ENCODE measurements at places on chromosomes 1 and 21.

GRCh38 chr21:42218836-42219605, at the start of gene ABCG1:
Gene ABCG1, plus strand, starts transcription at chr21:42219140. Its CDS starts 123 bp downstream, at chr21:42219263.
- no peak for DNase-seq

GRCh38 chr1:37035796-37036666, 1.7 kb upstream of the GRIK3 start:
- DNase-seq, result no peak

GRCh38 chr1:154574716-154575115, 7.1 kb downstream of the CHRNB2 start:
- DNase-seq, result peak; percentile 81

- no peak for DNase-seq
These were observed 192.2 kb downstream of the PRDM2 start for GRCh38 chr1:13892198-13892597.

GRCh38 chr1:41864471-41865040, 54.2 kb downstream of the HIVEP3 start:
- no peak for DNase-seq

GRCh38 chr1:186900539-186901237, 71.9 kb downstream of the PLA2G4A start:
- DNase-seq, result no peak

DNA sequence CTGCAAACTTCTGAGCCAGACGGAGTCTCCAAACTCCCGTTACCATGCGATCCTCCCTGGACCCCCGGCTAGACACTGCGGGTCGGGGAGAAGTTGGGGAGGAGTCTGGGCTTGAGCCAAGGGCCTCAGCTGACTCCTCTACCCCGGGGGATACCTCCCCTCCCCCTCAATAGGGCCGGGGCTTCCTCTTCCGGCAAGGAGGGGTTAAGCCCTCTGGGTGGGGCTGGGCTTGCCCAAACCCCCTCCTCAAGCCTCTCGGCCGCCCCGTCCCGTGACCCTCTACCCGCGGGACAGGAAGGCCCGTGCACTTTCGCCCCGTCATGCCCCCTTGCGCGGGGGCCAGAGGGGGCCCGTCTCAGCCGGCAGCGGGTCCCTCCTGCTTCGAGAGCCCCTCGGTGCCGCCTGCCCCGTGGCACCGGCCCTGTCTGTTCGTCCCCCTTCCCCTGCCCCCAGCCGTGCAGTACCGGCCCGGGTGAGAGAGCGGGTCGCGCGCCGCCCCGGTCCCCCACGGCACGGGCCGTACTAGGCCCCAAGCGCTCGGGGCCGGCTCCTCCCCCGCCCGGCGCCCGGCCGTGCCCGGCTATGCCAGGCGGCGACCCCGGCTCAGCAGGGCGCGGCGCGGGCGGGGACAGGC, 652 bp downstream of the ARL8A start:
- no peak for DNase-seq

- peak; percentile 60 for DNase-seq
These were observed 14.7 kb downstream of the JUN start for GRCh38 chr1:58768971-58769808.

GRCh38 chr1:195756109-195756508, 852.1 kb downstream of the KCNT2 start:
- no peak for DNase-seq

GRCh38 chr1:224407571-224408293, 26.9 kb downstream of the WDR26 start:
- DNase-seq, result no peak

DNA sequence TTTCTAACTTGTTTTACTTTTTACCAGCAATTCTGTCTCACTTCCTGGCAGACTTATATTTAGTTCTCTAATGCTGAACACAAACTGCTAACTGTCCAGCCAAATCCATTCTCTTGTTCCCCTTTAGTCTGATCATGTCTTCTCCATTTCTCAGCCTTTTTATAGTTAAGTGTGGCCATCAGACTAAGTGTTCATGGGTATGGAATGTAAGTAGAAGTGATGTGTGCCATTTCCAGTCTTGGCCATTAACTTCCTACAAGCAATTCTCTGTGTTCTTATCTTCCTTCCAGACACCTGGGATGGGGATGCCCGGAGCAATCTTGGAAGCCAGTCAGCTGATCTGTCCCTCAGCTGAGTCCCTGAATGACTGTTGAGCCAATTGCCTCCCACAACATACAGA, 165.8 kb downstream of the ST6GALNAC3 start:
- no peak for DNase-seq

DNA sequence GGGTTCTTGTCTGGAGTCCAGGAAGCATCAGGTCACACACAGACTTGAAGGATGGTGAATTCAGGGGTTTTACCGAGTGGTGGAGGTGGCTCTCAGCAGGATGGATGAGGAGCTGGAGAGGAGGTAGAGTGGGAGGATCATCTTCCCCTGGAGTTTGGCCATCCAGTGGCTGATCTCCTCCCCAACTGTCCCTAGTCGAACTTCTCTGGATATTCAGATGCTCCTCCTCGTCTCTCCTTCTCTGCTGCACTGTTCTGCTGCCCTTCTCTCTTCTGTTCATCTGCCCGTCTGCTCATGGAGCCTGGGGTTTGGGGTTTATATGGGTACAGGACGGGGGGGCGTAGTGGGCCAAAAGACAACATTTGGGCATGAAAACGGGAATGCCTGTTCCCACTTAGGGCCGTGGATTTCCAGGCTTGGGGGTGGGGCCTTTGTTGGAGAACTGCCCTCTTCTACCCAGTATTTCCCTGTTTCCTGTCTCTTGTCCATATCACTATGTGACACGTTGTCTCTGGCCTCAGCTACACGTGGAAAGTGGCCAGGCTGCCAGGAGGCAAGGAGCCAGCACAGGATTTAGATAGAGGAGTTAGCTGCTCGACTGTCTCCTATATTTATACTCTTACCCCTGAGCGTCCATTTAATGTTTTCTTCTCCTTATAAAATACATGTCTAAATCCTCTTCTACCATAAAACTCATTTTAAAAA, 76.7 kb downstream of the SIPA1L2 start:
- DNase-seq, result no peak

DNA sequence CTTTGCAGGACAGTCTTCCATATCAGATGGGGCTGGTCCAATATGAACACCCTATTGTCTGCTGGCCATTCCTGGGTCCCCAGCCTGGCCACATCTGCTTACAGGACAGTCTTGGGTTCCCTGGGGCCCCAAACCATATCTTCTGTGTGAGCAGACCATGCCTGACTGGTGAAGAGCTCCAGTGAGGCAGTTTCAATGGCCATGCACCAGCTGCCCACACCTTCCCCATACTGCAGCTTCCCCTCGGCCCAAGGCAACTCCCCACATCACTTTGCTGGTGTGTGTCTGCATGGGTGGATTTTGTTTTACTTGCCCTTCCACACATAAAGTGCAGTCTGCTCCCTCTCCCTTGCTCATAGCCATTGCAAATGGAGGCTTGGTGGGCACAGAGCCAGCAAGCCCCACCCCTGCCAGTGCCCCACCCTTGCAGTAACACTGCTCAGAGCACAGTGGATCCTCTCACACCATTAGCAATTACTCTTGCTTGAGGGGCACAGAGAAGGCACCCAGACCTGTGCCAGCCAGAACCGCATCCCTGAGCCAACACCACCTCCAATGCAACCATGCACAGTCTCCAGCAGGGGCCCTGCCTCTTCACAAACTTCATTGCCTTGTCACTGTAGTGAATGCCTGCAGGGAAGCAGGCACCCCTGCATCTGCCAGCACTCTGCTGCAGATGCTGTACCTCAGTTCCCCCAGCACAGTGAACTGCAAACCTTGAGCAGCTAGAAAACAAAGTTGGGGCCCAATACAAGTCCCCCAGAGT, 474.5 kb upstream of the BEND5 start:
- no peak for DNase-seq

- DNase-seq, result no peak
These were observed at the start of gene MEF2D for GRCh38 chr1:156500543-156500792. Gene MEF2D, minus strand, starts transcription at chr1:156500775. Its CDS starts 17,483 bp downstream, at chr1:156483292.

- no peak for DNase-seq
These were observed 42.5 kb upstream of the CSF3R start for GRCh38 chr1:36525166-36525565.

- no peak for DNase-seq
These were observed 20.0 kb downstream of the RIPPLY3 start for GRCh38 chr21:37026499-37026898.

GRCh38 chr1:153583976-153584375, 18.3 kb upstream of the S100A2 start:
- DNase-seq, result no peak

GRCh38 chr1:67619080-67619479, 65.9 kb upstream of the GADD45A start:
- DNase-seq, result no peak

- DNase-seq, result no peak
These were observed 556.1 kb downstream of the RWDD3 start for GRCh38 chr1:95790136-95790535.

- DNase-seq, result no peak
These were observed 83.4 kb downstream of the ASH1L start for GRCh38 chr1:155479205-155479604.

GRCh38 chr1:20344738-20345137, 54.1 kb downstream of the VWA5B1 start:
- DNase-seq, result no peak

DNA sequence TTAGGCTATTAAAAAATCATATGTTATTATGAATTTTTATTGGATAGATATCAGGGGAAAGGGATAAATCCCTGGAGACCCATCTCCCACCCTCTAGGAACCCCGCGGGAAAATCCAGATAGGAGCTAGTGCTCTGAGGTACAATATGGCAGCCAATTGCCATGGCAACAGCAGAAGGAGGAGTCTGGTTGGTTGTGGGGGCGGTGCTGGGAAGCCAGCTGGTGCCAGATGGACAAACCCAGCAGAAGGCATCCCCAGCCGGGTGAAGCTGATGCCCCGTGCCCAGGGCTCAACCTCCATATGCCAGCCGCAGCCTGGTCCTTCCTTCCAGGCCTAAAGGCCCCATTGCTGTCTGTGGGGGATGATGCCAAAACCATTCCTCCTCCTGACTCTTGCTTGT, 38.3 kb downstream of the RHBG start:
- DNase-seq, result peak; percentile 99

DNA sequence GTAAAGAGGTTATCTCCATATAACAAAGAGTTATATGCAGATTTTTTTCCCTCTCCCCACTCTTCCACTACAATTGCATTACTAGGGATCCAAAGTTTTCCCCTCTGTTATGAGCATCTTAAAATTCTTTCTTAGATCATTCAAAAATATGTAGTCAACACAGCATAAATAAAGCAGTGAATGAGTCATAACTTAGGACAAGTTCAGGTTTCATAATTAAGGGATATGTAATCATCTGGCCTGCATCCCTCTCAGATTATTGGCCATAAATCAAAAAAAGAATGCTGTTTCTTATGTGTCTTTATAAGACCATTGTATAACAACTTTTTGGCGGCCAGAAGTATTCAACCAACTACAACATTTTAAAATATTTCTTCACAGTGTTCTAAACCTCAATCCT, 1526.1 kb downstream of the KCNT2 start:
- DNase-seq, result no peak

DNA sequence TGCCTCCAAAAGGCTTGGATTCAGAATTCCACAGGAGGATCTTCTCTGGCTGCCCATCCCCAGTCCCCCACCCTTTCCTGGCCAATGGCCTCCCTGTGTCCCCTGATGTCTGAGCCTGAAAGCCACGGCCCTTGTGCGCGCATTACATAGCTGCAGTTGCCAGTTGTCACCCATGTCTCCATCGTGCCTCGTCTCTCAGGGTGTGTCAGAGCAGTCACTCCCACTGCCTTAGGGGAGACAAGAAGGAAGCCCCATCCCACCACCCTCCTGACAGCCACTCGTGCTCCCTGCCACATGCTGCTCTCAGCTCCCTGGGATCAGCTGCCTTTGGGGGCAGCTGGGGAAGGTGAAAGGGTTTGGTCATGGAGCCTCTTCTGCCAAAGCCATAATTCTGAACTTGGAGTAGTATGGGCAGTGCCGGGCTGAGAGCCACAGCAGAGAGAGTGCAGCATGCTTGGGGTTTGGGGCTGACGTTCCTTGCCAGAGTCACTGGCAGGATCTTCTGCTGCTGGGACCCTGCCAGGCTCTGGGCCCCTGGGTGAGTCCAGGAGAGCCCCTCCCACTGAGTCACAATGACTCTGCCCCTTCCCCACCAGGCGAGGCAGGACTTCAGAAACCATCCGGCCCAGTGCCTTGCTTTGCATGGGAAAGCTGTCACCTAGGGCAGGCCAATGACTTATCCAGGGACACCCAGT, 285.9 kb upstream of the VAMP3 start:
- DNase-seq, result no peak

DNA sequence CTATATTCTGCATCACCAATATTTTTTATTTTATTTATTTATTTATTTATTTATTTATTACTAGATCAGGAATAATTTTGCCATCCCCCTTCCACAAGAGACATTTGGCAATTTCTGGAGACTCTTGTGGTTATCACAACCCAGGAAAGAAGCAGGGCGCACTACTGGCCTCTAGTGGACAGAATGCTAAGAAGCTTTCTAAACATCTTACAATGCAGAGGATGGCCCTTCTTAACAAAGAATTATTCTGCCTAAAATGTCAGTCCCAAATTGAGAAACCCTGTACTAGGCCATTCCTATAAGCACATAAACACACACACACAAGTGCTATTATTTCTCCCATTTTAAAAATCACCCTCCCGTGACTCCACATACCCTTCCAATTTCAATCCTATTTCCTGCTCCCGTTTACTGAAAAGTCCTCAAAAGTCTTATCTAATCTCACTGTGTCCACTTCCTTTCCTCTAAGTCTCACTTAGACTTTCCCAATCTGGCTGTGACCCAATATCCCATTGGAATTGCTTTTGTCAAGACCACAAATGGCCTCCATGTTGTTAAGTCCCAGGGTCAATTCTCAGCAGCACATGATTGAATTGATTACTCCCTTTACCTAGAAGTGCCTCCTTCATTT, 43.7 kb upstream of the RNF11 start:
- peak; percentile 60 for DNase-seq

DNA sequence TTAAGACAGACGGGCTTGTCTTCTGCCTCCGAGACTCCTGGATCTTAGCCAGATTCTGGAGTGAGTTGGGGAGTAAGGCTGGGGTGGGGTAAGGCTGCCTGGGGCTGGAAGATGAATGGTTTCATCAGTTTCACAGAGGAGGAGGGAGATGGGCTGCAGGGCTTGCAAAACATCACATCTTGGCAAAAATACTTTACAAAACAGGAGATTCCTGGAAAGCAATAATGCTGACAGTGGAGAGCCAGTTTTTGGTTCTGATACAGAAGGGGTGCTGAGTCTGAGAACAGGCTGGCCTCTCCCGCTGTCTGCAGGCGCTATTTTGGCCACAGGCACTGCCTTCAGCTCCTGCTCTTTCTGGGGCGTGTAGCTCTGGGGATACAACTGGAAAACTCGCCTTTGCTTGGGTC, 83.4 kb upstream of the KCNE2 start:
- no peak for DNase-seq

GRCh38 chr1:20612221-20612746, 21.0 kb upstream of the PINK1 start:
- no peak for DNase-seq

GRCh38 chr1:238223076-238223640, 332.4 kb upstream of the ZP4 start:
- no peak for DNase-seq
